NCI-H1930 (cell line): ENCODE measurements at places on chromosomes 4 and X.
A peak's percentile ranks its signal among the peaks of the same experiment; 100 is the strongest.

GRCh38 chr4:53818104-53818503 is 226.8 kb upstream of the LNX1 start:
- no peak for DNase-seq

DNA sequence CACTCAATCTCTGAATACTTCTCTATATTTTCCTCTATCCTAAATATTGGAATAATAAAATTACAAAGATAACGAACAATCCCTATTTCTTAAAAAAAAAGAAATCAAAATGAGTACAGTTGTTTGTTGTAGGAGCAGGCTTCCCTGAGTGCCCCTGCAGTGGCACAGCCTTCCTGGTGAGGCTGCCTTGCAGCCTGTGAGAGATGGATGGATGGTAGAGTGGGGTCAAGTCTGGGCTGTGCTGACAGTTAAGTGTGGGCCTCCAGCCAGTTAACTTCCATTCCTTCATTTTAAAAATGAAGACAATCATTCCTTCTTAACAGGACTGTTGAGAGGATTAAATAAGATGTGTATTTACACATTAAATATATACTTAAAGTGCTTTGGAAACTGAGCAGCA is 136.9 kb downstream of the MGST2 start:
- DNase-seq: no peak

GRCh38 chr4:77022560-77023179 is 53.1 kb downstream of the CCNI start:
- no peak for DNase-seq

DNA sequence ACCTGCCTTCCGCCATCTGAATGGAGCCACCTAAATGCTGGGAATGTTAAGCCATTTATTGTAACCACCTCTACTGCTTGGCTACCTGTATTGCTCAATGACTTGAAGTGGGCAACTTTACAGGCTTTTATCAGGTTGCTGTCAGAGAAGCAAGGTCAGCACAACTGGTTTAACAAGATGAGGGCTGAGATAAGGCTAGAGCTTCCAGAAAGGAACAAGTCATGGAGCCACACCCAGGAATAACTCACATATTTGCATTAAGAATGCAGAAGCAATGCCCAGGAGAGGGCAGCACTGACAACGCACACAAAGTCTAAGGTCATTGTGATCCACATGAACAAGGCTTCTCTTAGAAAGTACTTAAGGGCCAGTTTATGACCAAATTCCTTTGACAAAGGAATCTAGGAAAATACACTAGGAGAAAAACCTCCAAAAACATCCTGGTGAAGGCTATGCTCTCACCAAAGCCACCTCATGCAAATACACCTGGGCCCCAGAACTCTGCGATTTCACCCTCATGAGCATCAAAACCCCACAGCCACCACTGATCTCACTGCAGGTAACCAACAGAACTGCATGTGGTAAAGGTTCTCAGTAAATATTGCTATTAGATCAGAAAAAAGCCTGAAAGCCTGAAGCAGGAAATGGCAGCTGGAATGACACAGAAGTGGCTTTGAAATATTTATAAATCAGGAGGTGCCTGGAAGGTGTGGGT is 15.0 kb upstream of the STS start:
- no peak for DNase-seq

DNA sequence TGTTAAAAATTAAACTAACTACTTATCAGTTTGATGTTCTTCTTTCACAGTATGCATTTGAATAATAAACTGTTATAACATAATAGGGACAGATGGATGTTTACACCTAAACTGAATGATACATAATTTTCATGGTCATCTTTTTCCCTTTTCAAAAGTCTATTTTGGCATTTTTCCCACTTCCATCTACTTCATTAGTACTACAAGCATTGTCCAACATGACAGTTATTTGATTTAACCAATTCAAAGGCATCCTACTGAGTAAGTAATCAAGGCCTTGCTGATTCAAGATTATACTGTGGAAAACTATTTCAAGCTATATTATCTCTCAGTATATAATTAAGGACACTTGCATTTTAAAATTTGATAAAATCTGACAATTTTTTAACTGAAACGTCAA is 212.9 kb downstream of the FAT4 start:
- peak; percentile 82 for DNase-seq

DNA sequence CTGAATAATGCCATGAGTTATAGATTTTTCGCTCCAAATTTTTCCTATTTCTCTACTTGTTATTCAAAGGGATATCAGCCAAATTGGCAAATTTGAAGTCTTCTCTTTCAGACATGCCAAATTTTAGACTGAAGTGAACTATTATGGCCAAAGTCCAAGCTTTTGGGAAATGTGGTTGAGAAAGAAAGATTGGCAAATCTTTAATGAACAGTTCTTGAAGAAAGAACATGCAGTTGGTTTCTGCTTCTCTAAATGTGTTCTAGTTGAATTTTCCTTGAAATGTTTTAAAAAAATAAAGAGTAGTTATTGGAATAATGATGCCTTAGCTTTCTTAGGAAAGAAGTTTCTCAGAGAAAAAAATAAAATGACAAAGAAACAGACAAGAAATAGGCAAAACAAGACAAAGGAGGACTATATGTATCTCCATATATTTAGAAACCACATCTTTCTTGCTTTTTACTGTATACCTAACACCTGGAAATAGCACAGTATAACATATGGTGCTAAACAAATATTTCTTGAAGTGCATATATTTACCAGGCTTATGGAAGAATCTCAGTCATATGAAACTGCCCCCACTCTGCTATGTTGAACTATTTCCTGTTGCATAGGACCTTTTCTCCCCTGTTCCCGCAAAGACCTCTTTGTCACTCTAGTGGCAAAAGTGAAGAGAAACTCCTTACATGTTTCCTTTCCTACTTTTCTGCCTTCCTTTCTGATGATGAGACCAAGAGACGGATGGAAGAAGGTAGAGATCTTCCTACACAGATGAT is 250.0 kb downstream of the ARHGAP24 start:
- DNase-seq: no peak

- DNase-seq: no peak
Measured at GRCh38 chr4:155099231-155099630, 109.2 kb upstream of the NPY2R start.

DNA sequence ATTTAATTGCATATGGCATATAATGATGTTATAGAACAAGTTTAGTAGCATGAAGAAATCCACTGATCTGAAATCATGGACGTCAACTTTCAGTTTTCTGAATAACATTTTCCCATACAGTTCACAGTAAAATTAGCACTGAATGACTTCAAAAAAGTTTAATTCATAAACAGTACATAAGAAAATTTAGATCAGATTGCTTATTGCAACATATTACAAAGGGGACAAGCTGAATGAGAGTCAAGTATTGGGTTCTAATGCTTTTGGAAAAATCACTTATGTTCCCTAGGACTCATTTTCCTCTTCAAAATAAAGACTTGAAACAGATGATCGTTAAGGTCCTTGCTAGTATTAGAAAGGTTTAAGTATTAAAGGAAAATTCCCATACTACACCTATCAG is 898.3 kb upstream of the INTU start:
- no peak for DNase-seq

- DNase-seq: no peak
Measured at GRCh38 chrX:144616317-144616716, 631.0 kb upstream of the SPANXN1 start.

DNA sequence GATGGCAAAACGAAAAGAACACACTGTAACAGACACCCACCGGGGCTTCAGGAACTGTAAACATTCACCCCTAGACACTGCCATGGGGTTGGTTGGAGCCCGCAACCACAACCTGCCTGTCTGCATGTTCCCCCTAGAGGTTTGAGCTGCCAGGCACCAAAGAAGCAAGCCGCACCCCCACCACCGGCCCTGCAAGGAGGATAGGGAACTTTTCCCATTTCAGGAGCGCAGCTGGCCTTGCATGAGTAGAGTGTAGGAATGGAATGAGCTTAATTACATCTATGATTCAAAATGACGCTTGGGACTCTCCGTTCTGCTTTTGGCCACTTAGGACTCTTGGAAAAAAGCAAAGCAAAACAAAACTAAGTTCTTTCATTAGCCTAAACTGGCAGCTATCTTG is 243.6 kb upstream of the CTSO start:
- DNase-seq: no peak

- DNase-seq: no peak
Measured at GRCh38 chrX:41671082-41671481, 17.7 kb upstream of the GPR34 start.
